Subcutaneous adipose tissue (tissue), 4 donors: ENCODE measurements at places on chromosomes 3 and 15. TPM values are rescaled to one million over a fixed set of nuclear protein-coding genes. Genes with fewer than 3 reads are reported as not detected.

The RFTN1 gene
- total RNA-seq: 91.6 TPM

The CLEC3B gene
- 1,223 TPM for total RNA-seq

The ATP13A5 gene
- total RNA-seq: not detected

The IL16 gene
- 28.1 TPM for total RNA-seq

The SLC27A2 gene
- total RNA-seq: 0.44 TPM

The FBLN2 gene
- 381 TPM for total RNA-seq

The CYP19A1 gene
- total RNA-seq: 0.75 TPM

The CASR gene
- not detected for total RNA-seq

The TRAIP gene
- 2.2 TPM for total RNA-seq

The PEX11A gene
- total RNA-seq: 56.3 TPM

The LYZL4 gene
- total RNA-seq: not detected

The LRRK1 gene
- 21.6 TPM for total RNA-seq

The ZNF717 gene
- 14.7 TPM for total RNA-seq

The BRK1 gene
- total RNA-seq: 125 TPM

The WDR93 gene
- total RNA-seq: 0.85 TPM

The ADAMTS17 gene
- 0.57 TPM for total RNA-seq

The C3orf49 gene
- total RNA-seq: not detected

The SAMMSON gene
- total RNA-seq: 0.34 TPM

The CTSH gene
- total RNA-seq: 255 TPM

The RHCG gene
- total RNA-seq: 1.9 TPM

The GOLGA6A gene
- total RNA-seq: not detected

The IL17RB gene
- 1.4 TPM for total RNA-seq

The SST gene
- not detected for total RNA-seq

The CA12 gene
- total RNA-seq: 1.6 TPM

The SKOR1 gene
- total RNA-seq: 0.44 TPM

The CKMT1B gene
- not detected for total RNA-seq

The NGRN gene
- 85.1 TPM for total RNA-seq

The ARNT2 gene
- total RNA-seq: 1.5 TPM

The MASP1 gene
- 11.7 TPM for total RNA-seq

The ZIC1 gene
- total RNA-seq: 3.4 TPM

The ROPN1 gene
- not detected for total RNA-seq

The SLC15A2 gene
- total RNA-seq: 3.7 TPM

The LACTB gene
- total RNA-seq: 31.7 TPM

The CCDC54 gene
- not detected for total RNA-seq

The SLC22A13 gene
- total RNA-seq: not detected

The SMCO1 gene
- total RNA-seq: not detected

The AADACL2 gene
- not detected for total RNA-seq

The GOLGA8R gene
- total RNA-seq: 7.5 TPM

The GPR27 gene
- not detected for total RNA-seq

The MGLL gene
- 85.8 TPM for total RNA-seq

The MPI gene
- total RNA-seq: 36.6 TPM

The GRM7 gene
- 1.1 TPM for total RNA-seq

The NMNAT3 gene
- total RNA-seq: 8.8 TPM

The TEX9 gene
- total RNA-seq: 4.6 TPM

The CEP152 gene
- 3.4 TPM for total RNA-seq

The RBSN gene
- total RNA-seq: 18.7 TPM

The DUOX1 gene
- total RNA-seq: 0.44 TPM

The IL20RB gene
- total RNA-seq: 3.5 TPM

The PLSCR2 gene
- total RNA-seq: not detected

The CHD2 gene
- total RNA-seq: 142 TPM

The COL6A6 gene
- 0.17 TPM for total RNA-seq

The TMEM39A gene
- total RNA-seq: 33.3 TPM

The GATM gene
- 28.6 TPM for total RNA-seq

The EPHB3 gene
- total RNA-seq: not detected

The TAGLN3 gene
- total RNA-seq: not detected

The GPR15 gene
- total RNA-seq: not detected

The LYSMD2 gene
- 11.1 TPM for total RNA-seq
